NCI-H226 (cell line): ENCODE measurements at places on chromosomes 7 and 10.

DNA sequence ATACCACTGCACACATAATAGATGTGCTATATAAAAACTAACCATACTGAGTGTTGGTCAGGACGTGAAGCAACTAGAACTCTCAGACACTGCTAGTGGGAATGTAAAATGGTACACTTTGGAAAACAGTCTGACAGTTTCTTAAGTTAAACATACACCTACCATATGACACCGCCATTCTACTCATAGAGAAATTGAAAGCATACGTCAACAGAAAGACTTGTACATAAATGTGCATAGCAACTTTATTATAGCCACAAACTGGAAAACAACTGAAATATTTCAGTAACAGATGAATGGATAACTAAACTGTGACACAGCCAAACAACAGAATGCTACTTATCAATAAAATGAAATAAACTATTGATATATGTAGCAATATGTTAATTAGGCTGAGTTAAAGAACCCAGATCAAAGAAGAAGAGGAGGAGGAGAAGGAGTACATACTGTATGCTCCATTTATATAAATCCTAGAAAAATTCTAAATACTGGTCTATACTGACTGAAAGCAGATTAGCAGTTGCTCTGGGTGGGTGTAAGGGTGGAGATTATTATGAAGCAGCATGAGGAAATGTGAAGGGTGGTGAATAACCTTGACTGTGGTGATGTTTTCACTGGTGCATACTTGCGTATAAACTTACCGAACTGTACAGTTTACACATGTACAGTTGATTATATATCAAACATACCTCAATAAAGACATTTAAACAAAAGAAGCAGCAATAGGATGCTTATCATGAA, 48.6 kb downstream of the ARHGAP21 start:
- no peak for DNase-seq

- DNase-seq, result no peak
Observed at GRCh38 chr10:23479798-23480473, 41.1 kb downstream of the OTUD1 start.

- no peak for DNase-seq
Observed at GRCh38 chr10:13036841-13037240, 35.3 kb upstream of the CCDC3 start.

DNA sequence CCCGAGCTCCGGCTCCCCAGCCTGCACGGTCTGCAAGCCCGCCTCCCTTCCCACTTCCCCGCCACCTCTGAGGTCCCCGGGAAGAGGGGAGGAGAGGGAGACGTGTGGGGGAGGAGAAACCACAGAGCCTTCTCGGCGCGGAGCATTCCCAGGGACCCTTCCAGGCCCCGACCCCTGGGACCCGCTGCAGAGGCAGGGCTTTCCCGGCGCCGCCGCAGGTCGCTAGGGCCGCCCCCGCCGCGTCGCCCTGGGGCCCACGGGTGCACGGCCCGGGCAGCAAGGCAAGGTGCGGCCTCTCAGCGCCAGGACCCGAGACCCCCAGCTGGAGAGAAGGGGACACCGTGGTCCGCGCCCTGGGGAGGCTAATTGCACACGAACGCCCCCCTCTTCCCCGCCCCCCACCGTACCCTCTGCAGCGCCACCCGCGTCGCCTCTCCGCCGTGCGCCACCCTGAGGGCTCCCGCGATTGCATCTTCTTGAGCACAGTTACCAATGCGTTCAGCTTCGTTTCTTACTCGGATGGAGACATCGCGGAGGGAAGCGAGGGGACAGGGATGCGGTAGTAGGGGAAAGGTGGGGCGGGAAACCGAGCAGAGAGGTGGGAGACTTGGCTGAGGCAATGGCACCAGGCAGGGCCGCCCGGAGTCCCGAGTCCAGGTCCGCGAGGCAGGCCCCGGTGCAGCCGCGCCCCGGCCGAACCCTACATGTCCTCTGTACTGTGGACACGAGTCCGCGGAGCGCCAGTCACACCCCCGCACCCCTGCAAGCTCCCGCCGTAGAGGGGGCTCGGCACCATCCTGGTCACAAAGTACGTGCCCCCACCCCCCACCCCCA, 28.9 kb downstream of the SKIDA1 start:
- DNase-seq, result peak; percentile 22

DNA sequence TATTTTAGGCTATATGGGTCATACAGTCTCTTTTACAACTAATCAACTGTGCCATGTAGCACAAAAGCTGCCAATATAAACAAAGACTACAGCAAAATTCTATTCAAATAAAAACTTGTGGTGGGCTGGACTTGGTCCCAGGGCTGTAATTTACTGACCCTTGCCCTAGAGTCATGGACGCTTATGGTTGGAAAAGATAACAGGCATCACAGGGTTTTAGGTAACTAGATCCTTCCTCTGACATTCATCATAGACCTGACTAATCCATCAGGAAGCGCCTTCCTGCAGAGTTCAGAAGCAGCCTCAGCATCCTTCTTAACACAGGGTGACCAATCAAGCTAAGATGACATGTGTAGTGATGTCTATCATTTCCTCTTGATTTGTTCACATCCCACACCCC, 40.2 kb upstream of the GPAM start:
- no peak for DNase-seq

DNA sequence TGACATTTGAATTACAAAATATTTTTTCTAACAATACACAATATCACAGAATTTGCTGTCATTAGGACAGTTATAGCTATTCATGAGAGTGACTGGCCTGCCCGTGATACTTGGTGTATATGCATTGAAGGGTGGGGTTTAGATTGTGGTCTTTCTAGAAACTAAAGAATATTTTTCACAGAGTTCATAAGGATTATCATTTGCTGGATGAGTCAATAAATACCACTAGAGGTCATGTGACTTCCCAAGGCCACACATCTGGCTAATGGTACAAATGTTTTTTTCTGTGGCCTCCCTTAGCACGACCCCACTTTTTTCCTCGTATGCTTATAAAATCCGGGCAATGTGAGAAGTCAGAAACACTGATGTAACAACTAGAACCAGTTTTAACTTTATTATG, 5.2 kb downstream of the OPTN start:
- no peak for DNase-seq

- no peak for DNase-seq
Observed at GRCh38 chr7:126768836-126769235, 483.9 kb downstream of the GRM8 start.

DNA sequence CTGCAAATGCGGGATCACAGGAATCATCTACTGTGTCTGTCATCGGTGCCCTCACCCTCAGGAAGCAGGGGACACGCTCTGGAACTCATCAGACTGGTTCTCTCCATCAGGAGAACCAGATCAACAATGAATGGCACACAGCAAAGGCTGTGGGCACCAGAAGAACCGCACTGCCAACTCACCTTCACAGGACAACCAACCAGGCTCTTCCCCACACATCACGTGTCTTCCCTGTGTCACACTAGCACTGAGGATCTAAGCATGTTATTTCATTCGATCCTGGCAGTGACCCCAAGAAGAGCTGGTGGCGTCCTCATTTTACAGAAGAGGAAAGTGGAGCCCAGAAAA, 106.1 kb downstream of the TNS3 start:
- no peak for DNase-seq

GRCh38 chr10:128211953-128212727, 85.9 kb upstream of the MKI67 start:
- peak; percentile 29 for DNase-seq

- DNase-seq, result no peak
Observed at GRCh38 chr7:113299748-113300147, 181.4 kb upstream of the SMIM30 start.

GRCh38 chr10:62842983-62843382, 26.8 kb upstream of the EGR2 start:
- no peak for DNase-seq

GRCh38 chr7:37918526-37918925, 1.9 kb upstream of the SFRP4 start:
- DNase-seq, result no peak

GRCh38 chr10:121796342-121796741, 131.5 kb downstream of the ATE1 start:
- no peak for DNase-seq

GRCh38 chr7:92647011-92647625, 56.9 kb upstream of the FAM133B start:
- DNase-seq, result no peak

DNA sequence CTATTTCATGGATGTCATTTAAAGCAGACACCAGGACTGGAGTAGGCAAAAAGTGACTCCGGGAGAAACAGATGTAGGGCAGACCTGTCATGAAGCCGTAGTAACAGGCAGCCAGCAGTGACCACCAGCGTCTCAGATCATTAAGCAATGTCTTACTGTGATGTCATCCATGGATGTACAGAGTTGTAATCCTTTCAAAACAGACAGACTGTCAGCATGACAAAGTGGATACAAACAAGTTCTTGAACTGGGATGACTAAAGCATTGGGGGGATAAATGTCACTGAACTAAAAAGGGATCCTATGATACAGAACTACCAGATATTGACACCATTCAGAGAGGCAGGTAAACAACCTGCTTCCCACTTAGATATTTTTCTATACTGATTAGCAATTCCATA, 675.5 kb downstream of the PARD3 start:
- no peak for DNase-seq

DNA sequence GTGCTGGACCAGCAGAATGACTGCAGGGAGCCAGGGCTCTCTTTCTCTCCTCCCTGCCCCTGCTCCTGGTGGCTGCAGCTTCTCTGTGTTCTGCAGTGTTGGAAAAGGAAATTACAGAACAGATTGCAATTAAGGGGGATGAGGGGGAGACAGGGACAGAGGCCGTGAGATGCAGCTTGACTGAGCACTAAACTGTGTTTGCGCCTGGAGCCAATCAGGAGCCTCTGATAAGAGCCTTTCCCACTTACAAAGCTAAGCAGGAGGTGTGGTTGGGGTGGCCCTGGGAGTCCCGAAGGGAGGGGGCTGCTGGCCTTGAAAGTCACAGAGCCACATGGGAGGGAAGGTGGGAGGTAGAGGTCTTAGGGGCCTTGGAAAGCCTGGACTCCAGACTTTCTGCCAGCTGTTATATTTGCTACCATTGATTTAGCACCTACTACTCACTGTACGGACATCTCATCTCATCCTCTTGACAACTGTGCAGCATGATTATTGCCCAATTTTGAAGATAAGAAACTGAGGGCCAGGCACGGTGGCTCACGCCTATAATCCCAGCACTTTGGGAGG, 26.7 kb downstream of the TRIM8 start:
- no peak for DNase-seq

- DNase-seq, result peak; percentile 88
Observed at GRCh38 chr7:116706668-116707126, 34.7 kb downstream of the MET start.

- peak; percentile 20 for DNase-seq
Observed at GRCh38 chr7:112550468-112551060, 69.8 kb downstream of the LSMEM1 start.
